ENCODE measurements at places on chromosomes 2 and 18.
A peak's percentile ranks its signal among the peaks of the same experiment; 100 is the strongest.

DNA sequence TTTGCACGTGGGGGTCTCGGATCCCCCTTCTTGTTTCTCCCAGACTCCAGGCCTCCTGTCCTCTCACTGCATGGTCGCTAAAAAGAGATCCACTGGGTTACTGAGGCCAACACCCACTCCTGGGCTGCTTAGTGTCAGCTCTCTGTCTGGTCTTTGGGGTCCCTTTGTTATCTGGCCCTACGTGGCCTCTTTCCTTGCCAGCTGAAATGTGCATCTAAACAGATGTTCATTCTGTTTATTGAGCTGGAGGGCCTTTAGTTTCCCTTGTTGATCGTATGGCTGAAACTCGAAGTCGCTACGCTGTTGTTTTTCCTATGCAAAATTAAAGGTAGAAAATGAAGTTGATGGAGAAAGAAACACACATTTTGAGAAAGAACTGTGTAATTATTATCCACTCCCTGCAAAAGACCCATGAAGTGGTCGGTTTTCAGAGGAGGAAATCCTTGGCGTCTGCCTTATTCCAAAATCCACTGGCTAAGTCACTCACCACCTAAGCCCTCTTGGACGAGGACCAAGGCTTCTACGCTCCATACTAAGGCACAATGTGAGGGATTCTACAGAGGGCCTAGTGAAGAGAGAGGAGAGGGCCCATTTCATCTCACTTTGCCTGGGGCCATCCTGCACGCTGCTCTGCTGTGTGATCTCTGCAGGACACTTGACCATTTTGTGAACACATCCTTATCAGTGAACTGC lies 105.3 kb downstream of the GLI2 start:
- DNase-seq = no peak

- DNase-seq = no peak
These were observed 46.0 kb downstream of the MCFD2 start for GRCh38 chr2:46869621-46870020.

GRCh38 chr2:104572834-104573233 lies 281.1 kb upstream of the POU3F3 start:
- DNase-seq = no peak

DNA sequence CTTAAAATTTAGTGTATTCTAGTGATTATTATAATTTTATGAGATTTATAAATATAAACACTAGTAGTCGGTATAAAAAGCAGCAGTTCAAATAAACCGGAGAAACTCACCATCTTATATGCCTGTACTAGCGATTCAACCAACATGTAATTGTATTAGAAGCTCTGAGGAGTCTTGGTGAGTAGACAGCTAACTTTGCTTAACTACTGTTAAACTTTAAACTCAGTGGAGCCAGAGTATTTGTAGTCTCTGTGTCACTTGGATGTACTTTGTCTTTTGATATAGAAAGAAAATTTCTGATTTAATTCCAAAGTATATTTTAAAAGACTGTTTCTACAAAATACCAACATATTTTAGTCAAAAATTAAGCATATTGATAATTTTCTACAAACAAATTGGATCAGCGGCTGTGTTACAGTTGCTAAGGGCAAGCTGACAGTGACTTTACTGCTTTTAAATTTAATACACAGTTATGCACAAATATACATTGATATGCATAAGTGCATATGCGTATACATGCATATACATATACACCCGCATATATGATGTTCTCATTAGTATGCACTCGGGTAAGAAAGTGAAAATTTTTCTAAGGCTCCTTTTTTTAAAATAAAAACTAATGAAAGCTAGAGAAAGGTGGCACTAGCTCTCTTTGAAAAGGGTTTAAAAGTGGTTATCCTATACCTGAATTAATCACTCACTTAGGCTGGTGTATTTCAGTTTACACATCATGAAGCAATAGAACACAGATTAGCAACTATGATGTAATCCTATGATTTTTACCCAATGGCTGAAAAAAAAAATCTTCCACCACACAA lies 374.5 kb downstream of the NCKAP5 start:
- no peak for DNase-seq

DNA sequence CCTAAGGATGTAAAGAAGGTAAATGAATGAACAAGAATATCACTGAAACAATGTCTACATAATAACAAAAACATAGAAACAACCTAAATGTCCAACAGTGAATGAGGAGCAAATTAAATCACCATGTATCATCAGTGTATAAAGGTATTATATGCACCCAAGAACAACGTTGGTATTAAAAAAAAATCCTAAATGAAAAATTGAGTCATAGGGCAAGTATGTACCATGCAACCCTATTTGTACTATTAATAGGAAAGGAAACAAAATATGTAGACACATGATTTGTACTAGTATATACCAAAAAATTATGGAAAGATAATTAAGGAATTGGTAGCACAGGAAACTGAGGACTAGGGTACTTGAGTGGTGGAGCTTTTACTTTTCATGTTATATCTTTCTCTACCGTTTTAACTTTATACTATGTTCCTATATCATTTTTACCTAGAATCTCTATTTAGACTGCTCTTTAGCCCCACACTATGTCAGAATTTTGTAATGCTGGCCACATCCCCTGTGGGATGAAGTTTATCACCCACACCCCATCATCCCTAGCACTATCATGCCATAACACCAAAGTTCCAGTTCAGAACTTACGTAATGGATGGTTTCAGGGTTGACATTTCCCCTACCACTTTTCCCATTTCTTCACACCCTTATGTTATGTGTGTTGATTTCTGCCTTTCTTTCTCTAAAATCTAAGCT lies 25.6 kb downstream of the IKZF2 start:
- no peak for DNase-seq

GRCh38 chr2:240553956-240554480 lies 3.8 kb downstream of the ANKMY1 start:
- no peak for DNase-seq

GRCh38 chr2:10550206-10551001 lies 102.3 kb upstream of the ODC1 start:
- no peak for DNase-seq

GRCh38 chr2:214960677-214961076 lies 151.2 kb upstream of the BARD1 start:
- DNase-seq = peak; percentile 30

DNA sequence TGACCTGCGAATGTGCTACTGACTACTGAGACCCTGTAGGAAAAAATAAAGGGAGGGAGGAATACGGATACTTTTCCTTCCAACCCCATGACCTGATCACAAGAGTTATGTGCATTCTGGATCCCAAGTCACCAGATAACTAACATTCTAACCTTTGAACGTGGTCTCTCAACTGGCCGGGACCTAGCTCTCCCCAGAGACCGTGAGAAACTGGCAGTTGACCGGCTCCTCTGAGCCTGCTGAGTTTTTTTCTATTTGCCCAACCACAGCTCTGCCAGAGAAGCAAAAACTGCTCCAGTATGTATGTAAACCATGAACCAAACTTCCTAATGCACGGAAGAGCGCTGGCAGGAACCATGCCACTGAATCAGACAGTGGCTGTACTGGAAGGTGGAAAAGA lies 47.5 kb upstream of the PTMA start:
- DNase-seq = no peak

- peak; percentile 34 for DNase-seq
These were observed 2.0 kb downstream of the KCMF1 start for GRCh38 chr2:84972932-84973331.

DNA sequence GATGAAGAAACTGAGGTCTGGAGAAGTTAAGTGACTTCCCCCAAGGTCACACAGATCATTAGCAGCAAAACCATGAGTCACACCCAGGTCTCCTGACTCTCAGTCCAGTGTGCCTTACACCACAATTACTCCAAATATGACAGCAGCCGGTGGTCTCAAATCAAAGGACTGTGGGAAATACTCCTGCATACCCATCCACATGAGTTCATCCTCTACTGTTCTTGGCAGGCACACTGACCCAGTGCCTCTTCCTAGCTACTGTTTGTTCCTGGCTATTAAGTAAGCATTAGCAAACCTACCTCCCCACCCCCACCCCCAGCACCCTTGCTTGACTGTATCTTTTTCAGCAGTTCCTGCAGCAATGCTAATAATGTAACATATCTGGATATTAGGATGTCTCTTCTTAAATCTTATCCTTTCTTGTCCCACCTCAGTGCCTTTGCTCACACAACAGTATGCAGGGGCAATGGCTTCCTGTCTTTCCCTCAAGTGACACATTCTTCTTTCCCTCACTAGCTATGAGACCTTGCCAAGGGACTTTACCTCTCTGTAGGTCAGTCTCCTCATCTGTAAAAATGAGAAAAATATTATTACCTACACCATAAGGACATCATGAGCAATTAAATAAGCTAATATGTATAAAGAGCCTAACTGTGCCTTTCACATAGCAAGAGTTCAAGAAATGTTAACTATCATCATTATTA lies 46.2 kb downstream of the FAM98A start:
- DNase-seq = no peak

- no peak for DNase-seq
These were observed 188.7 kb downstream of the ANKRD44 start for GRCh38 chr2:197121756-197122385.

DNA sequence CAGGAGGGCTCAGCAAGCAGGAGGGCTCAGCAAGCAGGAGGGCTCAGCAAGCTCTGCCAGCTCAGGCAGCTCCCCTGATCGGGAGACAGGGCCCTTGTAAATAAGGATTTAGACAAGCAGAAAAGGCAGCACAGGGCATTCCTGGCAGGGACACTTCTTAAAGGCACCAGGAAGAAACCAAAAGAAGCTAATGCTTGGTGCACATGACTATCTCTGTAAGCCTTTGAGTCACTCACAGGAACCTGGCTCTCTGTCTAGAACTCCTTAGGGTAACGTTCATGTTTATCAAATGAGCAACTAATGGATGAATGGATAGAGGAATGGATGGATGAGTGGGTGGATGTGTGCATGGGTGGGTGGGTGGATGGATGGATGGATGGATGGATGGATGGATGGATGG lies 28.4 kb downstream of the TMEM37 start:
- DNase-seq = no peak

DNA sequence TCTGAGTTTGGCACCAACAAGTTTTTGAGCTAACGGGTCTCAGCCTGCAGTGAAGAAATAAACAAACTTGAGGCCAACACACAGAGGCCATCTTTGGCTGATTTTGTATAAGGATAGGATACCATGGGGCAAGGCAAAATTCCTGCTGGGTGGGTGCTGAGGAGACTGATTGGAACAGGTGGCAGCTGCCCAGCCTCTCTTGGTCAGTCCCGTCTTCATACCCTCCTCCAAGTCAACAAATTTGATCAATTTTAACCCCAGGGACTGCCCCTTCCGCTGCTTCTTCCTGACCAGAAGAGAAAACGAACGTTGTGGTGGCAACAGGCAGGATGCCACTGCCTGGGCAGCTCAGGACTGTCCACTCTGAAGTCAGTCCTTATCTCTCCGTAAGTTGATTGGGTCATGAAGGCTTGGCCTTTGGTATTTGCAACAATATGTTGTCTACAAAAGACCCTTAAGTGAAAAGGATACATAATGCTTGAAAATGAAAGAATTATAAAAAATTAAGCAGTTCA lies 139.3 kb downstream of the SPP2 start:
- DNase-seq = no peak

Measured in RKO (cell line).